Bone marrow (tissue), 2 donors: ENCODE measurements at places on chromosomes 4 and X.

DNA sequence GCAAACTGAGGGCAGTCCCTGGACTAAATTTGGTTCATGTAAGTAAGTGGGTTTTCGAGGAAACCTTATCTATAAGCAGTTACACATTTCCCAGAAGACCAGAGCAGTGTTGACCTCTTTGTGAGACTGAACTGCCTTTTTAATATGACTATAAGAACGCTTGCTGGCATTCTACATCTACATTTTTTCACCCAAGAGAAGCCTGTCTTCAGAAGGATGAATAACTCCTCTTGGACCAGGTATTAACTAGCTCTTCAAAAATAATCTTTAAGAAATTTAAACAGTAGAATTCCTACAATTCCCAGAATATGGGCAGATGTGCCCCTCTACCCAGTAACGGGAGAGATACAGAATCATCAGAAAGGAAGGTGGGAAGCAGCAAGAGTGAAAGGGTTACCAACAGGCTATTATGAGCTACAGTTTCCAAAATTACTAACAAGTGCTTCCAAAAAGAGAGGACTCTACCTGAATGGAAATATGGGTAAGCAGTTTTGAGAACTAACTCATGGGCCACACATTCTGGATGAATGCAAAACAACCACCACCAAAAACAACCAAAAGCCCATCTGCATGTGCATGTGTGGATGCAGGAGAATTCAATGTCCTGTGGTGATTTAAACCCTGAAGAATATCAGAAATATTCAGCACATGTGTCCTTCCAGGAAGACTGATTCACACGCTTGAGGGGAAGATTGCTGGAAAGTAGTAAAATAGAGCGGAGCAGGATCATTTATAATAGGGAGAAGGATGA lies 17.4 kb downstream of the BBS12 start:
- DNase-seq: no peak

DNA sequence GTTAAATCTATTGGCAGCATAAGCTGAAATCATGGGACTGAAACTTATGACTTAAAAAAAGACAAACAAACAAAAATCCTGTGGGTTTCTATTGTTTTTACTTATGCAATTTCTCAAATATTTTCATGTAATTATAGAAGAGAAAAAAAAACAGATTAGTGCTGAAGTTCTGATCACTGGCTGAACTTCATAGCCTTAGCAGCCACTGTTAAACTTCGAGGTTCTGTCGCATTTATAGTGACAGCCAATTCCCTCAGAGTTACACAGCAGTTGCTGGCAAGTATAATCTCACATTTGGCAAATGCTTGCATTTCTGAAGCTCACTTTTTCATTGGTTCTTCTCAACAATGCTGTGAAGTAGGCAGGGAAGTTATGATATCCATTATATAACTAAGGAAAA lies 748.9 kb upstream of the MAGEB2 start:
- no peak for DNase-seq

DNA sequence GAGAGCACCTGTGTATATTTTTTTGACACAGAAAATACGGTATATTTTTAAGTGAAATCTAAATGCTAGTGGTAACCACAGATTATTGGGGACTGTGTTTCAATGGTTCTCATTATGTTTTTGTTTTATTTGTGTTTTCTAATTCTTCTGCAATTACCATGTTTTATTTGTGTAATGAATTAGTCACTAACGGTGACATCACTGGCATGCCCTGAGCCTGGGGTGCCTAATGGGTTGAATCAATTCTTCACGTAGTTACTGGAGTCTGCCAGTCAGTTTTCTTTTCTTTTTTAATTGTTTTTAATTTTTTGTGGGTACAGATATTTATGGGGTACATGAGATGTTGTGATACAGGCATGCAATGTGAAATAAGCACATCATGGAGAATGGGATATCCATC lies 168.8 kb downstream of the RELL1 start:
- DNase-seq: no peak

DNA sequence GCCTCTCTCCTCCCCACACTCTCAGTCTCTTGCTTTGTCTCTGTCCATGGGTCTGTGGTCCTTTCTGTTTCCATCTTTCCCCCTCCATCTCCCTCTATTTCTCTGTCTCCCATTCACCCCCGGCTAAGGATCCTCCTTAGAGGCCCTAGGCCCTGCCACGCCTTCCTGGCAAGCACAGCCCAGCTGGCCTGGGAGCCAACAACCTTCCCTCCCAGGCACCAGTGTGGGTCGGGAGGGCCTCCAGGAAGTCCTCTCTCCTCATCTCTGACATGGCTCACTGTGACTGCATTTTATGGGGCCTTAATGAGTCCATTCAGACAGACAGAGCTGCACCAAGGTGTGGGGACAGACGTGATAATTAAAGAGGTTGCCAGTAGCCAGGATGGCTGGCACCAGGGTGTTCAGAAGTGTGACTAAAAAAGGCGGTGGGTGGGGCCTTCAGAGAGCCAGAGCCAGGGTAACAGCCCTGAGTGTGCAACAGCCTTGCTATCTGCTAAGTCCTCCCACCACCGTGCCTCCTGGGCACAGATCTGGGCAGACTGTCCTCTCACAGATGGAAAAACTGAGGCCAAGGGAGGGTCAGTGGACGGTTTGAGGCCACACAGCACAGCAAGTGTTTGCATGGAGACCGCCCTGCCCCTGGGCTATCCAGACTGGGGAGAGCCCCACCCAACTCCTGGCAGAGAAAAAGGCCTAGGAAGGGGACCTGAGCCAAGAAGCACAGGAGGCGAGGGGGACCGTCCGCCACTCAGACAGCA lies 31.5 kb downstream of the BLOC1S4 start:
- no peak for DNase-seq

DNA sequence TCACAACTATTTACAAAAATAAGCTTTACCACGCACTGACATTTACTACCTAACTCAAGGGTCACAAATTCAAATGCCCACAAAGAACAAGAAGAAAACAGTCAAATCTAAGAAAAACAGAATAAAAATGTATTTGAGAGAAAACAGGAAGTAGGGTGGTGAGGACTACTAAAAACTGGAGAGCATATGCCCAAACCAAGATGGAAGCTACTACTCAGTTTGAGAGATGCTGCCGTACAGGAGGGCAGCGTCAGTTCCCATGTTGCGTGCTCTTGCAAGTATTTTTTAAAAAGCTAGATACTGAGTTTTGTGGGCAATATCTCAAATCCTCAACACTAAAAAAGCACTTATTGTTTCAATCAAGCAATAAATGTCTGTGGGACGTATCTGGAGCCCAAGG lies 16.2 kb downstream of the HNRNPD start:
- DNase-seq: no peak

DNA sequence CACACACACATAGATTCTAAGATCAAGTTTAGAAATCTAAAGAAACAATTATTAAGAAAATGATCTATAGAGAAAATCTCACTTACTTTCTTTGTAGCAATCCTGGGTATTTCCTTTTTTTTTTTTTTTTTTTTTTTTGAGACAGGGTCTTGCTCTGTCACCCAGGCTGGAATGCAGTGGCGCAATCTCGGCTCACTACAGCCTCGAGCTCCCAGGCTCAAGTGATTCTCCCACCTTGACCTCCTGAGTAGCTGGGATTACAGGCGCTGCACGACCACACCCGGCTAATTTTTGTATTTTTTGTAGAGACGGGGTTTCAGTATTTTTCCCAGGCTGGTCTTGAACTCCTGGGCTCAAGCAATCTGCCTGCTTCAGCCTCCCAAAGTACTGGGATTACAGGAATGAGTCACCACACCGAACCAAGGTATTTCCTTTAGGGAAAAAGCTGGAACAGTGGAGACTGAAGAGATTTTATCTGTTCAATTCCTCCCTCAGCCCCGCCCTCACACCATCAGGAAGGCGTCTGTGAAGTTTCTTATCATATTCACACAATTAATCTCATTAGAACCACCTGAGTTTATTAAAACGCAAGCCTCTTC lies at the start of gene TRIML2:
TRIML2 (minus strand) TSS at position 447 of the 599 bp plus-strand sequence. CDS start 4,235 bp downstream, outside the sequence.
- DNase-seq: no peak

GRCh38 chrX:55005256-55005655 lies 5.1 kb downstream of the APEX2 start:
- DNase-seq: no peak

GRCh38 chr4:9762823-9763475 lies 18.5 kb upstream of the DRD5 start:
- peak; percentile 58 for DNase-seq

- no peak for DNase-seq
Measured at GRCh38 chr4:88219099-88219498, 60.7 kb upstream of the ABCG2 start.

- no peak for DNase-seq
Measured at GRCh38 chr4:169189372-169189771, 81.4 kb downstream of the SH3RF1 start.

- no peak for DNase-seq
Measured at GRCh38 chr4:38152305-38152704, 192.1 kb downstream of the PTTG2 start.

GRCh38 chr4:95548738-95549245 lies at the start of gene UNC5C:
TSS of gene UNC5C (minus strand) at chr4:95548973.
- no peak for DNase-seq

GRCh38 chr4:112183252-112183651 lies 38.0 kb downstream of the FAM241A start:
- no peak for DNase-seq

DNA sequence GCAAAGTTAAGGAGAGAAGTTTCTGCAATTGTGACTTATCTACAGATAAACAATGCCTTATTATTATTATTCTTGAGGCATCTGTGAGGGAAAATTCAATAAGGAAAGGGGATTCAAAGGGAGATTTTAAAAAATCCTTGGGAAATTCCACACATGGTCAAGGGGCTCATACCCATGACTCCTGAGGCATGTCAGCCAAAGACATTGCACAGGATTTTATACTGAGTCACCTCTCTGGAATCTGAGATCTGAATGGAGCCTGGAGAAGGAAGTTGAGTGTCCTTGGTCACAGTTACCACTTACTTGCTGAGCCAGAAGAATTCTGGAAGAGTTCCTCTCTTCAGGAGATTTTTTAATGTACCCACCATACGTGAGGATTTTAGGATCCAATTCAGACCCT lies 14.4 kb upstream of the CXCL8 start:
- DNase-seq: no peak

- no peak for DNase-seq
Measured at GRCh38 chr4:10965196-10965595, 280.6 kb upstream of the CLNK start.

- DNase-seq: no peak
Measured at GRCh38 chrX:151776181-151776731, 41.7 kb downstream of the CNGA2 start.

DNA sequence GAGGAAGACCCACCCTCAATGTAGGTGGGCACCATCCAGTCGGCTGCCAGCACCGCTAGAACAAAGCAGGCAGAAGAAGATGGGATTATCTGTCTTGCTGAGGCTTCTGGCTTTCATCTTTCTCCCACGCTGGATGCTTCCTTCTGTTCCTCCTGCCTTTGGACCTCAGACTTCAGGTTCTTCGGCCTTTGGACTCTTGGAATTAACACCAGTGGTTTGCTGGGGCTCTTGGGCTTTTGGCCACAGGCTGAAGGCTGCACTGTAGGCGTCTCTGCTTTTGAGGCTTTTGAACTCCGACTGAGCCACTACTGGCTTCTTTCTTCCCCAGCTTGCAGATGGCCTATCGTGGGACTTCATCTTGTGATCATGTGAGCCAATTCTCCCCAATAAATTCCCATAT lies 55.1 kb downstream of the PDLIM5 start:
- no peak for DNase-seq

DNA sequence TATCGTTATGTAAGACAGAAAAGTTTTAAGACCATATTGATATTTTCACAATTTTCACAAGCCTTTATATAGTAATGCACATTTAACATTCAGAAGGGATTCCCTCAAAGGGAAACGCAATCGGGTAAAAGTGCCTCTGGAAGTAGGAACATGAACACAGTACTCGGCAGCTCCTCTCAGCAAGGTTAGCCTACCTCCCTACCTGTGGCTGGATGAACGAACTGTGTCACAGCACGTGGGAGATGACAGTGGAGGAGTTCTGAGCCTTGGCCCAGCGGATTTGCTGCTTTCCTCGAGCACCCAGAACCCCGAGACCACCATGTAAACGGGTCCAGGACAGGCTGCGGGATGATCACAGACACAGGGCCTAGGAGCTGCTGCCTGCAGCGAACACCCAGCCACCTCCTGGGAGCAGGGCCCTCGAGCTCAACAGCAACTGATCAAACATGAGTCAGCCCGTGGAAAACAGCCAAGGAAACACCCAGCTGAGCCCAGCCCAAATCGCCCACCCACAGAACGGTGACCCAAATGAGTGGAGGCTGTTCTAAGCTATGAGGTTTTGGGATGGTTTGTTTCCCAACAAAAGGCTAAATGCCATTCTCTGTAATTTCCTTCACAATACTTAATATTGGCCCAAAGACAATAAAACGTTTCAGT lies 30.4 kb downstream of the FAT1 start:
- no peak for DNase-seq
